ENCODE measurements at places on chromosomes 13 and 19.

DNA sequence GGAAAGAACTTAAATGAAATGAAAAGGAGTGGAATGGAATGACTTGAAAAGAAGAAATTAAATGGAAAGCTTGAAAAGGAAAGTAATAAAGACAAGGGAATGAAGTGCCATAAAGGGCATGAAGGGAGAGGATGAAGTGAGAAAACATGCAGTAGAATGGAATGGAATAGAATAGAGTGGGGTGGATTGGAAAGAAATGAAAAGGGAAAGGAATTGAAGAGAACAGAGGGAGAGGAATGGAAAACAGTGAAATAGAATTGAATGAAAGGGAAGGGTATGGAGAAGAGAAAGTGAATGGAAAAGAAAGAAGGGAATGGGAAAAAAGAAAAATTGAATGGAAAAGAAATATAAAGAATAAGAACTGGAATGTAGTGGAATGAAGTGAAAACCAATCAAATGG is 9.2 kb upstream of the ZNF180 start:
- DNase-seq = no peak

DNA sequence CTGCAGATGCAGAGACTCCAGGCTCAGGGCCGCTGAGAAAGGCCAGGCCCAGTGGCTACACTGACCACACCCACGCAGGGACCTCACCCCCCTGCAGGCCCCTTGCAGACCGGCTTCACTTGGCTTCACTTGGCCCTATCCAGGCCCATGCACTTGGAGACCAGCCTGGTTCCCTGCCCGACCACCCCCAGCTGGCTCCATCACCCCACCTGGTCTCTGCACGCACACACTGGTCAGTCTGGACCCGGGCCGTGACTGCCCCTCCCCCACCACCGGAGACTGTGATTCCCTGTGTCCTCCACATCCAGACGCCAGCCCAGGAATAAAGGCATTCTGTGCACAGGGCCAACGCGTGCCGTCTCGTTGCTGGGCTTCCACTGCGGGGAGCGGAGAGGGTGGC is 4.9 kb upstream of the EBI3 start:
- no peak for DNase-seq

DNA sequence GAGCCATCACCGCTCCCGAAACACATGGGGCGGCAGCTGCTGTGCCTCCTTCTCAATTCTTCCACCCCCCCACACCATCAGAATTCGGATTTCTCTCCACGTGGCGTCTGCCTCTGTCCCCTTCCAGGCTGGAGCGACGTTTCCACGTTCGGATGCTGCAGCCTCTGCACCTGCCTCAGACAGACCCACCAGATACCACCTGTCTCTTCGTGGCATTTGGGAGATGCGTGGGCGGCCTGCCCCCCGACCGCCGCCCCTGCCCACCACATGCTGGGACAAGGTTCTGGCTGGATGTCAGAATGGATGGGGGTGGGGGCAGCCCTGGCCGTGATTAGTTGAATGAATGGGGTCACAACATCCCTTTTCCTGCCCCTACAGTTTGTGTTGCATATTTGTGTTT is 90.0 kb downstream of the SLC7A1 start:
- DNase-seq = no peak

DNA sequence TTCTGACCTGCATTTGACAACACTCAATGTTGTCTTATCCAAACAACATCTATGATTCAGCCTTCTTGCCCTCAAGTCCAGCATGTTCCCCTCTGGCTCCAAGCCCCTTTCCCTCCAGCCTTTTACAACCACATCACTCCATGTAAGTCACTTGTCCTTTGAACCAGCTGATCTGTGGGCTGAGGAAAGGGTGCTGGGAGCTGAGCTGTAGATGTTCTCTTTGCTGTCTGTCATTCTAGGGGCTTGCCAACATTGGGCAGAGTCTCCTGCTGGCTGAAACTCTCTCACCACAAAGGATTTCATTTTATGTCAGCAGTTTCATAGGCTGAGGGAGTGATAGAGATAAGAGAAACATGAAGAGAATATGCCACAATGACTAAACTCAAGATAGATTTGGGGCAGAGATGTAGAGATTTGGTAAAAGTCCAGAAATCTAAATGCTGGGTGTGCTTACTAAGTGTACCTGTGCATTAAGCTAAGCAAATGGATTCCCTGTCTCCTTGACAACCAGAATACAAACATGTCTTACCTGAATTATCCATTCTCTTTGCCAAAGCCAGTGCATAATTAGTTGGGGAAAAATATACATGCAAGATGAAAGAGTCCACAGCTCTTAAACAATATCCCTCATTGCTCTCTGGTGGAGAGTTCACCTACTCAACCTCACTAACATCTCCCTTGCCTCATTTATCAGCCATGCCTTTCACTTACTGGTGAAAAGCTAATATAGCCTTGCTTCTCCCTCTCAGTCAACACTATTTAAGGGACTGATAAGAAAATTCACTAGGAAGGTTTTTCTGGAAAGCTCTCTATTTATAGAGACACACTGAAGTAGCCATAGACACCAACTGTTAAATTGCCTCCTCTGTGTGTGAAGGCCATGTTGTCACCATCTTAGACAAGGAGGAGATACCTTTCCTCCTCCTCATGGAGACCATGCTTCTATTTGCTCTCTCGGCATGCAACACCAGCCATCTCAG is 175.5 kb upstream of the SERP2 start:
- no peak for DNase-seq

- no peak for DNase-seq
Observed at GRCh38 chr13:69721631-69722030, 386.0 kb upstream of the ATXN8OS start.

GRCh38 chr13:66265371-66265770 is 964.8 kb downstream of the PCDH9 start:
- no peak for DNase-seq

DNA sequence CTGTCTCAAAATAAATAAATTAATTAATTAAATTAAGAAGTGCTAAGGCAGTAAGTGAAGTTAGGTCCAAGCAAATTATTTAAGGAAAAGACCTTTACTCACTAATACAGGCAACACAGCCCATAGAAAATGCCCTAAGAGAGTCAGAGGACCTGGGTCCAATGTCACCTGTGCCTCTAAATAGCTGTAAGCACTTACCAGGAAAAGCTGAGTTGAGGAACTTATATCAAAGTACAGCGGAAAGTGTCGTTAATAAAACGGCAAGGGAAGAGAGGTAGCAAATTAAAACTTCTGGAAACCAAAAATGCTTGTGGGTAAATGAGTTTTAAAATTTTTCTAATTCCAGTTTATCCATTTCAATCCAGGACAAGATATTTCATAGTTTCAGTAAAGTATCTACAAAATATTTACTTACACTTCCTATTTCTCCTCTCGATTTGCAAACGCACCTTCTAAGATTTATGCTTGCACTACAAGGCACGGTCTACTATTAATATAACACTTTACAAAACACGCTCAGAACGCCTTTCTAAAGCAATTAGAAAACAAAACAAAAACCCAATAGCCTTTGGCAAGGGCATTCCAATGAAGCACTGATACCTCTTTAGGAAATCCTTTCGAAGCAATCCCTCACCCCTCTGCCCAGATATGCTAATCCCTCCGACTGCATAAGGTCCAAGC is 963 bp downstream of the VPS36 start:
- no peak for DNase-seq

- no peak for DNase-seq
Observed at GRCh38 chr13:22800526-22801401, 380.0 kb upstream of the SGCG start.

GRCh38 chr19:34475026-34475974 is 6.3 kb upstream of the WTIP start:
- no peak for DNase-seq

- DNase-seq = peak; percentile 74
Observed at GRCh38 chr13:29595380-29596063, at the start of gene SLC7A1. Gene SLC7A1 (minus strand): TSS chr13:29595688. CDS start chr13:29536188, 59,500 bp downstream.

GRCh38 chr13:46687810-46688209 is 109.2 kb downstream of the ESD start:
- DNase-seq = no peak

DNA sequence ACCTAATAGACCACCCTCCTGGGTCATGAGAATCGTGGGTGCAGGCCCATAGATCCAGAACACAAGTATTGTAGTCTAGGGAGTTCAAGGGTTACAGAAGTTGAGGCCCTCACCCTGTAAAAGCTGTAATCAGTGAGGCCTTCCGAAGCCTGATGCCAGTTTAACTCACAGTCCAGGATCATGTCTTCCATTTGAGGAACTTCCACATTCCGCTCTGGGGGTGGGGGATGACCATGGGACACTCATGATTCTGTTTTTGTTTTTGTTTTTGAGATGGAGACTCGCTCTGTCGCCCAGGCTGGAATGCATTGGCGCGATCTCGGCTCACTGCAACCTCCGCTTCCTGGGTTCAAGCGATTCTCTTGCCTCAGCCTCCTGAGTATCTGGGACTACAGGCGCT is 1.7 kb upstream of the RASIP1 start:
- DNase-seq = no peak

DNA sequence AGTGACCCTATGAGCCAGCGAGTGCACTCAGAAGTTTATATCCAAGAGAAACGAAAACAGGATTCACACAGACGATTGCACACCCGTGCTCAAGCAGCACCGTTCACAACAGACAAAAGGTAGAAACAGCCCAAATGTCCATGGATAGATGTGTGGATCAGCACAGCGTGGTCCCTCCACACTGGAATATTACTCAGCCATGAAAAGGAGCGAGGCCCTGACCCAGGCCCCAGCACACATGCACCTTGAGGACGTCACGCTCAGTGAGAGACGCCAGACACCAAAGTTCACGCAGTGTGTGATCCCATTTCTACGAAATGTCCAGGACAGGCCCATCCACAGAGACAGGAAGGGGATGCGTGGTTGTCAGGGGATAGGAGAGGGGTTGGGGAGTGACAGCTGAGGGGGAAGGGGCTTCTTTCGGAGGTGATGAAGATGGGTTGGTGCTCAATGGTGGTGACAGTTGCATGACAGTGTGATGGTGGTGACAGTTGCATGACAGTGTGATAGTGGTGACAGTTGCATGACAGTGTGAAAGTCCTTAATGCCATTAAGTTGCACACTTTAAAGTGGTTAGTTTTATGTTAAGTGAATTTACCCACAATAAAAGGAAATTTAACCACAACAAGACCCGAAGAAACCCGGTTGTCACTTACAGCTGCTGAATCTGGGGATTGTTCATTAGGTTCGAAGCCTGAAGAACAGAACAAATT is 18.9 kb upstream of the SLC39A3 start:
- no peak for DNase-seq

GRCh38 chr13:24128112-24128511 is 32.4 kb upstream of the SPATA13 start:
- DNase-seq = no peak

DNA sequence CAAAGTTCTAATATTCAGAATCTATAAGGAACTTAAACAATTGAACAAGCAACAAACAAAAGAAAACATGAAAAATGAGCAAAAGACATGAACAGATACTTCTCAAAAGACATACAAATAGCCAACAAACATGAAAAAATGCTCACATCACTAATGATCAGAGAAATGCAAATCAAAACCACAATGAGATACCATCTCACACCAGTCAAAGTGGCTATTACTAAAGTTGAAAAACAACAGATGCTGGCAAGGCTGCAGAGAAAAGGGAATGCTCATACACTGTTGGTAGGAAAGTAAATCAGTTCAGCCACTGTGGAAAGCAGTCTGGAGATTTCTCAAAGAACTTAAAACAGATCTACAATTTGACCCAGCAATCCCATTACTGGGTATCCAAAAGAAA is 74.3 kb downstream of the CRYL1 start:
- DNase-seq = no peak

- DNase-seq = no peak
Observed at GRCh38 chr13:79992111-79992510, 348.8 kb downstream of the SPRY2 start.

DNA sequence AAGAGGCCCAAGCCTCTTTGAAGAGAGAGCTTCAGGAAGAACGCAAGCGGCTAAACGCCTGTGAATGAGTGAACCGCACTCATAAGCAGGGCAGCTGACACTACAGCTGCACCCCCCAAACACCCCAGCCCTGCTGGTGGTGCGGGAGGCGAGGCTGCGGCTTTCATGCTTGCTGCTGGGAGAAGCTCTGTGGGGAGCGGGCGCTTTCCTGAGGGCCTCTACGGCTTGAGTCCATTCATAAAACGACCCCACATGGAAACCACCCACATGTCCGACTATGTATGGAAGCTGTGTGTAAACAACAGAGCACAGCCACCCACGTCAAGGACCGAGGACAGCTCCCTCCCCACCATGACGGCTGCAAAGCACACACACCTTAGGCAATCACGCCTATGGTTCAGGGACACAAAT is 5.5 kb downstream of the AP3D1 start:
- DNase-seq = no peak

Measured in T-helper 9 cell (primary cell).